ENCODE measurements at places on chromosomes 13 and 19. TPM values are rescaled to one million over a fixed set of nuclear protein-coding genes. Genes with fewer than 3 reads are reported as not detected.

GRCh38 chr13:59674616-59675015 is 489.1 kb downstream of the DIAPH3 start:
- DNase-seq, result no peak

DNA sequence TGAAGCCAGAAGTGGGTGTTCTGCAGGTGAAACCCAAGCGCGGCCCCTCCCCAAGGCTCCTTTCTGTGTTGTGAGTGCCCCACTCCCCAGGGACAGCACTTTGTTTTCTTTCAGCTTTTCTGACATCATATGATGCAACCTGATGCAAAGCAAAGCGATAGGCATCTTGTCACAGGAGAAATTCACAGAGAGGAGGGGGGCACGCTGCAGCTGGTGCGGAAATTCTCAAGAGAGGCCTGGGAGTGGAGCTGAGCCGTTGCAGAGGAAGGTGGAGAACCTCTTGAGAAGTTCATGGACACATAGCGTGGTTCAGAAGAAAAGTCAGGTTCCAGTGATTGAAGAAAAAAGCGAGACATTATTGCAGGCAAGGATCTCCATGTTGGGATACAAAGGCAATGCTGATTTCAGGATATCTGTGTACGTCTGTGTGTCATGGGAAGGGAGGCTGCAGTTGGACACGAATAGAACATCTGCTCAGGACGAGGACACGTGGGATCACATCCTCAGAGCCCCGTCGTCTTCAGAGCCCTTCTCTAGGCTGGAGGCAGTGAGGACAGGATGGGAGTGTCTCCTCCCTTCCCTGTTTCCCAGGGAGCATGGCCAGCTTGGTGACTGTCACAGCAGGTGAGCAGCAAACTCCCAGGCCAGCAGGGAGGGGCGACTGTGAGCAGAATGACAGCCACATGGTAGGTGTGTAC is 79.2 kb downstream of the IRS2 start:
- DNase-seq, result no peak

Gene B3GNT8
- total RNA-seq, result 9.6 TPM

DNA sequence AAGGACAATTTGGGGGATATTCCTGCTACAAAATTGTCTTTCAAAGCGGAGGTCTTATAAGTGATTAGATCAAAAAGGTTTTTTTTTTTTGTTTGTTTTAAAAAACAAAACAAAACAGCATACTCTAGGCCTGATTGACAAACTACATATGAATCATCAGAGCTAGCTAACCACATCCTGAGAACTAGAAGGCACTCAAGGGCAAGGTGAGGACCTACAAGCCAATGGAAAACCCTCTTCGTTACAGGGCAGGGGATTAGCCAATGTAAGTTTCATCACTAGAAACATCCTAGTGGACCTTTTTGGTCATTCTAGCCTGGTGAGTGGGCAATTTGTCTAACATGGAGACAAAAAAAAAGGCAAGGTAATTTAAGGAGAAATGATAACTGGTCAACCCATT is 428.6 kb downstream of the RFC3 start:
- no peak for DNase-seq

DNA sequence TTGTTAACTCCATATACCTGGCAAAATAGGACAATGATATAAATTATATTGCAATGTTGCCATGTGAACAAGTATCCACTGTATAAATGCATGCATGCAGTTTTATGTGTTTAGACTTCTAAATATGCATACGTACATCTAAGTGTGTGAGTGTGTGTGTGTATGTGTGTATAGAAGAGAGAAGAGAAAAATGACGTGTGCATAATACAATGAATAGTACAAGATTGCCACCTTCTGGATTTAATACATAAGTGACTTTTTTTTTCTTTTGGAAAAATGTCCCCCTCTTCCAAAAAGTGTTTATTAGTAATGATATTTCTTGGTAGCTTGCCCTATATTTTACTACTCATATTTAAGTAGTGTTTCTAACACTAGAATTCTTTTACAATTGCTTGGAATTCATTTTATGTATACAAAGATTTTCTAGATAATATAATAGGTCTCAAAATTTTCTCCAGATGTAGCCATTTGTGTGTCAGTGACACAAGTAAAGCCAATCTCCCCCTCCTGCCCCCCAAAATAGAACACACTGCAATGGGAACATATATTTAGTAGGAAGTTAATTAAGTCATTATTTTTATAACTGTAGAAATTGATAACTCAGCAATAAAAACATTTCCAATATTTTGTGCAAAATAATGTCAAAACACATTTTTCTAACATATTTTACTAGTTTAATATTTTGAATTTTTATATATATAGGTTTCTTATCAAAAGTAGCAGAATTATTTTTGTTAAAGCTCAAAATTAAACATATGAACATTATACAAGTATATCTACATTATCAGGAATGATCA is 783.3 kb upstream of the ATXN8OS start:
- DNase-seq, result no peak

DNA sequence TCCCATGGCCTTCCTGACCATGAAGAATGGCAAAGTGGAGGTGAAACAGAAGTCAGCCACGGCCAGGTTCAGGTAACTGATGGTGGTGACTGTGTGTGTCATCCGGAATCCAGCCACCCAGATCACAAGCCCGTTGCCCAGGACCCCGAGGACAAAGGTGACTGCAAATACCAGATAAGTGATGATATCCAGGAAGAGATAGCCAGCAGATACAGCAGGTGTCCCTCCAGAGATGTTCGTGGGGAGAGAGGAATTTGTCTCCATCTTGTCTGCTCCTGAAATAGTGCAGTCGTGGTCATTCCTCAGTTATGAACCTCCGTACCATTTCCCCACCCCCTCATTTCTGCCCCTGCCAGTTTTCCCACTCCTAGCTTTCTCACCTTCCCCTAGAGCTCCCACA is 4.9 kb downstream of the FPR1 start:
- DNase-seq, result no peak

GRCh38 chr19:39074205-39074692 is 9.9 kb upstream of the ACP7 start:
- no peak for DNase-seq

DNA sequence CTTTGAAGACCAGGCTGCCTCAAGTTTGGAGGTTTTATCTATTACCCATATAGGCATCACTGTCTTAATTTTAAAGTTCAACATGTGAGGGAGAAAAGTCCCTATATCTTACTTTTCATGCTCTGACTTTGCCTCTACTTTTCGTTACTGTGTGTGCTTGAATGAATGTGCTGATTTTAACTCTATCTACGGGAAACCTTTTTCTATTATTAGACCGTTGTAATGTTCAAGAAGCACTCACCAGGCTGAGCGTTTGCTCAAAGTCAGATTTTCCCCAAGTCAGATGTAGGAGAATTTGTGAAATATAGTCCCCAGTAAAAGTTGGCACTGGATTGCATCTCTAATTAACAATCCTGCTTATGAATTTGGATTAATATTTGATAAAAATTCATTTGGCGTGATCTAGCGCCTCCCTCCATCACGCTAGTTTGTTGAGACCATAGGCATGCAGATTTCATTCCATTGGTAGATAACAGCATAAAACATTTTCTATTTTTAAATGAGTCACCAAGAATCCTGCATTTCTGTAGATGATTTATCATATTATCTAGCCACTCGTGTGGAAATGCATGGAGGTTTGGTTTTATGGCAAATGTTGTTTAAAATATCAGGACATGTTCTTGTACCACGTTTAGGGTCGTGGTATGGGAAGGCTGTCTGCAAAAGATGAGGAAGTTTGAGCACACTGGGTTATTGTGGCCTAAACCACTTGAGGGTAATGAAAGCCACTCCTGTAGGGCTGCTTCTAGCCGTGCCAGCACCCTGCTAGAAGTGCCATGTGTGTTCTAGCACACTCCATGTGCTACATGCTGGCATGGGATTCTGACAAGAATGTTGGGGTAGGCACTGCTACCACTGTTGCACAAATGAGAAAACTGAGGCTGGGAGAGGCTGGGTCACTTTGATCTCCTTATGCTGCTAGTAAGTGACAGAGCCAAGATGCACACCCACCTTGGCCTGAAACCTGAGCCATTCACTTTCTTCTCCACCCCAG is 179.4 kb downstream of the FGF9 start:
- DNase-seq, result no peak

Gene PEG3
- total RNA-seq, result 8.9 TPM

- DNase-seq, result no peak
These were observed 5.2 kb downstream of the MAP2K7 start for GRCh38 chr19:7908742-7909461.

DNA sequence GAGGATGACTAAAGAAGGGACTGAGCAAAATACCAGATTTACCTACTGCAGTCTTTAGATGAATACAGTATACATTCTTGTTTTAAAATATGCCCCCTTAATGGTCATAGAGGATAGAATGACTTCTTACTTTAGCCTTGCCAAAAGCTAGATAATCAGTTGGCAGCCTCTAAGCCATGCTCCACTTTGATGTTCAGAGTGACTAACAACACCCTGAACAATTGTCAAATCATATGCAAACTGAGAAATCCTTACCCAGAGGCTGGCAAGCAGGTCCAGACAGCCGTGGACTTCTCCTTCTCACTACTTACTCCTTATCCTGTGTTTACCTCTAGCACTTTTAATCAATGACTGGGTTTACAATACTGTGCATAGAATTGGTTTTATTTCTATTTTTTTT is 23.6 kb upstream of the PHF11 start:
- no peak for DNase-seq

DNA sequence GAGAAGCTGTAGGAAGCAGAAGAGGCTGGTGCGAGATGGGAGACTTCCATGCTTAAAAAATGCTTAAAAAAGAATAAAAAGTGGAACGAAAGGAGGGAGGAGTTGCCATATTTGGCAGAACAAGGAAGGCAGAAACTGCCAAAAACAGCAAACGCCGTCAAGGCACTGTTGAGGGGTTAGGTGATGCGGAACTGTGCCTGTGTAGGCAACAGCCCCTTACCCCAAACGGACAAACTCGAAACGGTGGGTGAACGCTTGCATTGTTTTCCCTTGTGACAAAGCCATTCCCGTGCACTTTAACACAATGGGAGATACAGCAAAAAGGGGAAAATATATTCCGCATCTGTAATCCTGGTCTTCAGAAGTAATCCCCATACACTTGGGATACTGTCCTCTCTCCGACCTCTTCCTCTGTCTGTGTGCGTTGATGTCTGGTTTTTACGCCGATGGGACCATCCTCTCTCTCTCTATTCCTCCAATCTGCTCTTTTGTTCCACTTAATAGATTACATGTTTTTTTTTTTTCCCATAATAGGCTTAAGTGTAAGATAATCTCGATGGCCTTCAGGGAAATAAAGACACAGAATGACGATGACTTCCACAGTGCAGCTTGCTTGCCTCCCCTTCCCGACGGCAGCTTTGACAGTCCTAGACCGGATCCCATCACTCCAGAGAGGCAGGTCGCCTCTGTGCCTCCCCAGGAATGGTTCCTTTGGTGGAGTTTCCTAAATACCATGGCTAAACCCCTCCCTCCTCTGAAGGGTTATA is 132.7 kb upstream of the RNF113B start:
- DNase-seq, result no peak

Gene CYP2A7
- not detected for total RNA-seq

DNA sequence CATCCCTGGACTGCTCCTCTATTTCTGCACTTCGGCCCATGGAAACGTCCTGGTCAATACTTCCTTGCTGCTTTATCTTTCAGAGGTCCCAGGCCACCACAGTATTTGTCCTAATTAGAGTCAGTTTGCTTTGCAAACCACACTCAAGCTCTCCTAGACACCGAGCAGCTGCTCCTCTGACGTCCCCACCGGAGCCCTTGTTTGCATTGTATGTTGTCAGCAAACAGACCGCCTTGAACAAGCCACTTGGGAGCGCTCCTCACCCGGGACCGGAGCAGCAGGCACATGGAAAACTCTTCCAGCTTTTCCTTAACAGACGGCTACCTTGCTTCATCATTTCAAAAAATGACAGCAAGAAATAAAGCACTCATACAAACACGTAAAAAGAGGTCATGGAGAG is 51.5 kb upstream of the GTF3A start:
- DNase-seq, result no peak

Gene STOML3
- not detected for total RNA-seq

DNA sequence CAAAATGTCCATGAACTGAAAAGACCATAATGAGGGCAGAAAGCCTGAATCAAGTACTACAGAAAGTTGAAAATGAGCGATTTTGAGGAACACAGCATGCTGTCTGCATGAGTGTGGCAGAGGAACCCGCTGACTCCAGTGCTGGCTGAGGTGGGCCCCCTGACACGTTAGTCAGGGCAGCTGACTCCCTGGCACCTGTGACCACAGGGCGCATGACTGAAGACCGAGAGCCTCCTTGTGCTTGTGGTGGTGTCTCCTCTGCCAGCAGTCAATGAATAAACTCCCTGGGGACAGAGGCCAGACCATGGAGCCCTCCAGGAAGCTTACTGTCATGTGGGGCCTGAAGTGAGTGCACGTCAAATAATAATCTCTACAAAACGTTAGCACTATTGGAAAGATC is 38.4 kb upstream of the VSTM2B start:
- no peak for DNase-seq

Gene PRR36
- total RNA-seq, result not detected

DNA sequence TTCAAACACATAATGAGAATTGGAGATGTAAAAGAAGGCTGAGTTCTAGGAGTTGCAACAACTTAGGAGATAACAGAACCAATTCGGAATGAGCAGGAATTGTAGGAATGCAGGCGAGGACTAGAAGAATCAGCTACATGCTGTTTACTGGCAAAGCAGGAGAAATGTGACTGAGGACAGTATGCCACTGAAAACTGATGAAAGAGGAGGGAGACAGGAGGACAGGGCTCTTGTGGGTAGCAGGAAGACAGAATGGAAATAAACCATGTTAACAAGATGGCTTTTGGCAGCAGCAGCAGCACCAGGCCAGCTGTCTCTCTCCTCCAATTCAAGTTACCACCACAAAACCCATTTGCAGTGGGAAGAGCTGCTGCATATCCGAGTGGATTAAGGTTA is 91.0 kb upstream of the SLC15A1 start:
- no peak for DNase-seq

GRCh38 chr19:1135454-1135853 is 31.7 kb downstream of the GPX4 start:
- no peak for DNase-seq

DNA sequence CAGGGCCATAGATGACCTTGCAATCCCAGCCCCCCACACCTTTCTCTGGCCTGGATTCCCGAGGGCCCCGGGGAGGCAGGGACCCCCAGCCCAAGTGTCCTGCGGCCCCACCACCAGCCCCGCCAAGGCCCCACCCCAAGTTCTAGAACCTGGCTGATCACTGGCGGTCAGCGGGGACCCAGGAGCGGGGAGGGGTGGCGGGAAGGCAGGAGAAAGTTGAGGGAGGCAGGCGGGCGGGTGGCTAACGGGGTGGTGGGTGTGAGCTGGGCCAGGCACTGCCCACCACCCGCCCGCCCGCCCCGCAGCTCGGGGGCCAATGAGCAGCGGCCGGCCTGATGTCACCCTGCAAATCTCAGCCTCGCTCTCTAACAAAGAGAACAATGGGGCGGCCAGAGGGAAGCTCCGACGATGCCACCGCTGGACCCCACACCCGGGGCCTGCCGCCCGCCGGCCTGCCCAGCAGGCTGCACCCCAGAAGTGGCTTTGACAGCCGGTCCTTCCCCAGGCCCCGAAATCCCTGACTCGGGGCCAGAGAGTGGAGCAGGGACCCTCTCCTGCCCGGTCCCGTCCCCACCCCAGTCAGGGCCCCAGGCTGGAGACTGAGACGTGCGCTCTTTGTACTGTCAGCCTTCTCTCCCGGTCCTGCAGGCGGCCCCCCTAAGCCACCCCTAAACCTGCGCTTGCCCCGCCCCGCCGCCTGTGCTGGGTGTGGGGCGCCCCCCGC is 1.6 kb downstream of the MEX3D start:
- no peak for DNase-seq

Gene ACP7
- total RNA-seq, result not detected

GRCh38 chr13:114105521-114106225 is 26.8 kb downstream of the RASA3 start:
- DNase-seq, result no peak

GRCh38 chr13:27168086-27168485 is 3.5 kb downstream of the USP12 start:
- no peak for DNase-seq

Data from heart left ventricle (tissue), 16 donors.